GM23338 (cell line): ENCODE measurements at places on chromosomes 16 and 17. TPM values are rescaled to one million over a fixed set of nuclear protein-coding genes. Genes with fewer than 3 reads are reported as not detected.

GRCh38 chr16:53323924-53324323 is 110.3 kb upstream of the RBL2 start:
- DNase-seq = no peak

DNA sequence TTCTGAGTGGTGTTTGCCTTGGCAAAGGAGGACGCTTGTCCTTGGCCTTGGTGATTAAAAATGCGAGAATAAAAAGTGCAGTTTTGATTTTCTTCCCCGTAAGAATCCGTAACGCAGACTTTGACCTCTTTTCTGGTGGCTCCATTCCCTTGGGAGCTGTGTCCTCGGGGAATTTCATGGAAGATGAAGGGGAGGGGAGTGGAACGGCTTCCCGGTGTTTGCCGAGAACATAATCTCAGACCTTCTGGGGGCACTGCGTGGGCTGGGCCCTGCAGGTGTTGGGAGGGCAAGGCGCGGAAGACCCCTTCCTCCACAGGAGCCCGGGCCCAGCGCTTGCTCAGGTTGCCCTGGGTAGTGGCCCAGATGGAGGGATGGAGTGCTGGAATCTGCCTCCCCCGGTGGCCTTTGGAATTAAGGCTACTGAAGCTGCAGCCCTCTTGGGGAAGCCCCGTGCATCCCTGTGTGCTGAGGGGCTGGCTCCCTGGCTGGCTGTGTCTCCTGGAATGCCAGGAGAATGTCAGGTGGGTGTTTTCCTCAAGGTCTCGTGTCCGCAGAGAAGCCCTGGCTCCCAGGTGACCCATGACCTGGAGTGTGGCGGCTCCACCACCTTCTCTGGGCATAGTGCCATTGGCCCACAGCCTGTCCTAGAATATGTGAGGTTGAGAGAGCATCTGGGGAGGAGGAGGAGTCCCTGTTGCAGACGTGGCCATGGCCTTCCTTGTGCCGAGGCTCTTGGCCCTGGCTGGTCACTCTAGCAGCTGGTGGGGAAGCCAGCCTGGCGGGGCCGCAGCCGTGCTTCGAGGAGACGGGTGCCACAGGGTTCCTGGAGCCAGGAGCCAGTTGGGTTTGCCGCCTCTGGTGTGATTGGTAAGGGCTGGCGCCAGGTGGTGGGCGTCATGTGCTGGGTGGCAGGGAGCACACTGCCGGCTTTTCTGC is 3.1 kb downstream of the BAIAP2 start:
- peak; percentile 57 for DNase-seq

The ARHGAP44 gene
- 10.1 and 16.4 TPM in 2 replicates for total RNA-seq

- DNase-seq = no peak
Observed at GRCh38 chr17:75521290-75521689, 4.2 kb upstream of the LLGL2 start.

The ACSM5 gene
- total RNA-seq = not detected in 2 replicates

DNA sequence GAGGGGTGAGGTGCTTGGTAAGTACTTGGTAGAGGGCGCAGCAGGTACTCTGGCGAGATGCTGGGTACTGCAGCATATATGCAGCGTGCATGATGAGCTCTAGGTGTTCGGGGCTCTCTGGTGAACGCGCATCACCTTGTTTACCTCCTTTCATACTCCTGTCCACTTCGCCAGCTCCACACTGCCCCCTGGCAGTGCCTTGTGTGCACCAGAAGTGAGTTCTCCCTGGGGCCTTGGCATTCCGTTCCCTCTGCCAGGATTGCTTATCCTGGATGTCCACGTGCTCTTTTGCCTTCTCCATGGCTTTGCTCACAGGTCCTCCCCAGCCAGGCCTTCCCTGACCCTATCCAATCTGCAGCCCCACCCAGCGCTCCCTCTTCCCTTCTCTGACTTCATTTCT is 154.2 kb downstream of the MRM1 start:
- DNase-seq = peak; percentile 85

- DNase-seq = no peak
Observed at GRCh38 chr17:61500287-61500686, 48.1 kb downstream of the TBX4 start.

DNA sequence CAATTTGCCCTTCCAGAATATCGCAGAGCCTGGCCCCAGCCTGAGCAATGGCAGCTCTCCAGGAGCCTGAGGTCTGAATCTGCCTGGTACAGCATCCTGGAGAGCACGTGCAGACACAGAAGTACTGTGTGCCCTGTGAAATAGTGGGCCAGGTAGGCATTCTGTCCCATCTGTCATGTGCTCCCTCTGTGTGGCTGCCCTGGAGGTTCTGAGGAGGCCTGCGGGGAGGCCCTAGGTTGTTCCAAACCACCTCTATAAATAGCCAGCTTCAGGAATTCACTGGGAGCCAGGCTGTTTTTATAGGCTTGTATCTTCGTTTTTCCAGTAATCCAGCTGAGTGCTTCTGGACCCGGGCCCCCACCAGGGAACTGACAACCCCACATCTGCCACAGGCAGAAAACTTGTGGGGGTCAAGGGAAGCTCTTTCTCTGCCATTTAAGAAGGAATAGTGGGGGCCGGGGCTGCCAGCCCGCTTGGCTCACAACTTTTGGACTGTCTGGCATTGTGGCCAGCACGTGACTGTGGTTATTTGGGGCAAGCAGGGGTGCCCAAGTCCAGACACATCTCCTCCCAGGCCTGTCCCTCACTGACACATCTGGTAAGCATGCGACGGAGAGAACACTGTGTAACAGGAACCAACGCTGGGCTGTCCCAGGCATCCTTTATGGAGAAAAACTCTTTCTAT is 356.3 kb upstream of the TNRC6C start:
- DNase-seq = no peak

- DNase-seq = no peak
Observed at GRCh38 chr17:72063262-72063661, 57.6 kb upstream of the SOX9 start.

GRCh38 chr16:31569360-31569717 is 41.6 kb downstream of the AHSP start:
- DNase-seq = peak; percentile 51

- peak; percentile 37 for DNase-seq
Observed at GRCh38 chr17:71922439-71922838, 198.4 kb upstream of the SOX9 start.

DNA sequence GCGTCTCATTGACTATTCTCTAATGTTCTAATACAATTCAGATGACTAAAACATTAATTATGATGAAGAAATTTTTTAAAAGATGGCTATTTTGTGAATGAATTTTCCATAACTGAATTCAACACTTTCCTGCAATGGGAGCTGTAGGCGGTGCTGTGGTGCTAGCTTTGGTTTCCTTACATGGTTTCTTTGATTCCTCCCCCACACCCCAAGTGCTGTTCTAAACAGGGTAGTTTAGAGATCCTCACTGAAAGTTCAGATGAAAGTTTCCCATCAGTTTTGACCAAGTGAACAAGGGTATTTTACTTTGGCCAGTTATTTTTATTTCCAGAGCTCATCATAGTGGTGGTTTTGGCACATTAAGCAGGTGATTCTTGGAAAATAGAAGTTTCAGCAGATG is 26.0 kb upstream of the MRC2 start:
- DNase-seq = no peak

The PRSS36 gene
- 1.3 and 1.4 TPM in 2 replicates for total RNA-seq

GRCh38 chr17:55005520-55005919 is 37.0 kb downstream of the STXBP4 start:
- peak; percentile 73 for DNase-seq

The RUNDC3A gene
- 4.0 and 5.5 TPM in 2 replicates for total RNA-seq

GRCh38 chr16:12874186-12874585 is 27.2 kb upstream of the SHISA9 start:
- peak; percentile 35 for DNase-seq

The TNS4 gene
- 0.08 and 4.9 TPM in 2 replicates for total RNA-seq

The TXNDC11 gene
- 12.0 and 12.5 TPM in 2 replicates for total RNA-seq

The CCL16 gene
- not detected in 2 replicates for total RNA-seq

GRCh38 chr16:2468725-2469398 is 2.2 kb upstream of the NTN3 start:
- peak; percentile 42 for DNase-seq
